Gastrocnemius medialis (tissue), 4 donors: ENCODE measurements at places on chromosomes 5 and 9.

- DNase-seq, result no peak
Observed at GRCh38 chr5:128052780-128053179, 30.8 kb upstream of the SLC12A2 start.

GRCh38 chr5:77867194-77867691, 91.1 kb upstream of the TBCA start:
- no peak for DNase-seq

- DNase-seq, result no peak
Observed at GRCh38 chr5:128081111-128081851, 2.3 kb upstream of the SLC12A2 start.

GRCh38 chr5:151047814-151048425, 27.5 kb downstream of the GPX3 start:
- DNase-seq, result no peak

DNA sequence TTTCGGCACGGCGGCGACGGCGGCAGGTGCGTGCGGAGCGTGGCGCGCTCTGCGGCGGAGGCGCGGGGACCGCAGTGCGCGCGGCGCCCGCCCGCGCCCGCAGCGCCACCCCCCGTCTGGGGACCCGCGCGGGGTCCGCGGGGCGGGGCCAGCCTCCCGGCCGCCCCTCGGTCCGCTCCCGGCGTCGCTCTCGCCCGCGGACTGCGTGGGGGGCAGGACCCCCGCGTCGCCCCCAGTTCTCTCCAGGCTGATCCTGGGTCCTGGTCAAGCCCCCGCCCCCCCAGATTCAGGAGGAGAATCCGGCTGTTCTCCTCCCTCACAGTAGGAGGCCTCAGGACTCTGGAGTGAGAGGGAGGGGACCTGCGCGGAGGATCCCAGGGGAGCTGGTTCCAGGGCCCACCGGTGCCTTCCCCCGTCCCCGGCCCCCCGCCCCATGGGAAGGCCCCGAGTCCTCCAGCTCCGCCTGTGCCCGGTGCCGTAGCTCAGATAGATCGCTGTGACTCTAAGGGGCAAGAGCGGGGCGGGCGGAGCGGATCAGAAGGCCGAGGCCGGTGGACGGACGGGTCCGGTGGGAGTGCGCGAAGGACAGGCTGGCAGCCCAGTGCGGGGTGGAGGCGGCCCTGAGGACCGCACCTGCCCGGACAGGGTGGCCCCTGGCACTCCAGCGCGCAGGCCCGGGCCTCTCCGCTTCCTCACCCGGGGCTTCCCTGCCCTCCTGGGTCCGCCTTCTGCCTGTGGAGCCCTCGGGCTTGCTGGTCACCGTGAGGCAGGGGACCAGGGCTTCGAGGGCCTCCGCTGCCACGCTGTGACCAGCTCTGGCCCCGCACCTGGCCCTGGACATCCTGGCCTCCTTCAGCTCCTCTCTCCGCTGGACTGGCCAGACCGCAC, at the start of gene RNF208:
Gene RNF208, minus strand, starts transcription at position 51 of the 888 bp plus-strand sequence. CDS start 1,028 bp downstream, outside the sequence.
- no peak for DNase-seq

DNA sequence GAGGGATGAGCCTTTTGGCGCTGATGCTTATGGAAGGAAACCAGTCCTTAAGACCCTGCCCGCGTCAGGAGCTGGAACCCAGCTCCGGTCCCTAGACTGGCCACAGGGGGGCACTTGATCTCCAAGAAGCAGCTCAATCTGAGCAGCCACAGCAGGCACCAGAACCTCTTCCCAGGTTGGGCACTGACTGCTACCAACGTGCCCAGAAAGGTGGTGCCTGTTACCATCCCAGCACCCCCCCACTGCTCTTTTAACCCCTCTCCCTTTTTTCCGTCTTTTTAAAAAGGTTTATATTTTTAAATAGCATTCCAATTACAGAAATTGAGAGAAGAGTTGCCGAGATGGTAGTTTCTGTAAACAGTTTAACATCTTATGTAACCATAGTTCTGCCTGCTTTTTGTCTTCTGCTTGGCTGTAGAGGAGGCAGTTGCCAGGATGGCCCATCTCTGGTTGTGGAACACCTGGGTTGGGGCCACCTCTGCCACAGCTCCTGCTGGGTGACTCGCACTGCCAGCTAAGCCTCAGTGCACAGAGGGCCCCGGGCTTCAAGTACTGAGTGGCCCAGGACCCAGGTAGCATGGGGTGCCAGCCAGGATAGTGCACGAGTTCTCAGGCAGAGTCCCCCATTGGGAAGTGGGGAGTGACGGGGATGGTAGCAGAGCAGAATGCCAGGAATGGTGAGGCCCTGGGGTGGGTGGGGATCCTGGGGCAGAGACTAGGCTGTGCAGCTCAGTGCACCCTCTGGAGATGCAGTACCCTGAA, 62.8 kb downstream of the PFDN1 start:
- no peak for DNase-seq

DNA sequence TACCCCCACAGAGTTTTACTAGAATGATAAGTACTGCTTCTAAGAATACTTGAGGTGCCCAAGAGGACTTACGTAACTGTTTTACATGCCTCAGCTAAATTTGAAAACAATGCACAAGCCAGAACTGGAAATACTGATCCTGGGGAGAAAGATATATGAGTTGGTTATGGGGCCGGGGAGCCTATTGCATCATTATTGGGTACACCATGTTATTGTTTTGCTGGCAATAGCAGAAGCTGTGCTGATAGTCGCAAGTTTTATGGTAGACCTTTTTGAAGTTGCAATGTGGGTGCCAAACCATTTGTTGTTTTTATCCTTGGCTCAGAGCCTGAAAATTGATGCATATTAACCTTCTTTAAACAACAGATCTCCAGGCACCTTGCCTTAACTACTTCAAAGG, 108.4 kb upstream of the DHFR start:
- no peak for DNase-seq

DNA sequence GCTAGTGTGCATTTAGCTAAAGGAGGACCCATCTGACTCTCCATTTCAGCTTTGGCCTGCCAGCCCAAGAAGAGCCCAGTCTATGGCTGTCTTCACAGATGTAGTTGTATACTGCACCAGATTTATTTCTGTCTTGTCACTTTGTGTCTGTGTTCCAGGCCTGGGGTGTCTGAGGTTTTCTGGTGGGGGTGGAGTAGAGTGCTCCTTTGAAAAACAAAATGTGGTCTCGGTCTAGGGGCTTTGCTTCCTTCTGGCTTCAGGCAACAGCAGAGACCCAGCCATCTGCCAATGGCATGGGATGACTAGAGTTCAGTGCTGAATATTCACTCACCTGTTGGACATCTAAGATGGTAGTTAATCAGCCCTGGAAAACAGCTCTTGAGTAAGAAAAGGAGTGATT, 10.9 kb downstream of the IGIP start:
- no peak for DNase-seq

DNA sequence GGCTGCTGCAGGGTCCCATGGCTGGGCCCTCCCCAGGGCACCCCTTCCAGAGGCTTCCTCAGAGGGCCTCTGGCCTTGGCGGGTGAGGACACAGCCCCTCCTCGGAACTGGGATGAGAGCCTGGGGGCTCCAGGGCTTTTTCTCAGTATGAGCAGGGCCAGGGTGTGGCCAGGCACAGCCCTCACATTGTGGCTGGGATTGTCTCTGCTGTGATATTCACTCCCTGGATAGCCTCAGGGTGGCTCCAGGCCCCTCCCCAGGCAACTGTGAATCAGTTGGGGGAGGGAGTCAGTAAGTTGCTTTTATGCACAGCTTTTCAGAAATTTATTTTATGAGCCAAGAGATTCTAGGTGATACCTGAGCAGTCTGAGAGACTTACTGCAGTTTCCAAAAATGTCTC, 135.7 kb downstream of the CACNA1B start:
- no peak for DNase-seq

- DNase-seq, result no peak
Observed at GRCh38 chr5:111453295-111453694, 59.0 kb downstream of the STARD4 start.

- DNase-seq, result no peak
Observed at GRCh38 chr9:110935829-110936228, 102.4 kb downstream of the LPAR1 start.

GRCh38 chr5:180129291-180130190, 58.0 kb upstream of the RNF130 start:
- DNase-seq, result no peak

GRCh38 chr5:165031371-165031770, 1526.0 kb downstream of the MAT2B start:
- no peak for DNase-seq

DNA sequence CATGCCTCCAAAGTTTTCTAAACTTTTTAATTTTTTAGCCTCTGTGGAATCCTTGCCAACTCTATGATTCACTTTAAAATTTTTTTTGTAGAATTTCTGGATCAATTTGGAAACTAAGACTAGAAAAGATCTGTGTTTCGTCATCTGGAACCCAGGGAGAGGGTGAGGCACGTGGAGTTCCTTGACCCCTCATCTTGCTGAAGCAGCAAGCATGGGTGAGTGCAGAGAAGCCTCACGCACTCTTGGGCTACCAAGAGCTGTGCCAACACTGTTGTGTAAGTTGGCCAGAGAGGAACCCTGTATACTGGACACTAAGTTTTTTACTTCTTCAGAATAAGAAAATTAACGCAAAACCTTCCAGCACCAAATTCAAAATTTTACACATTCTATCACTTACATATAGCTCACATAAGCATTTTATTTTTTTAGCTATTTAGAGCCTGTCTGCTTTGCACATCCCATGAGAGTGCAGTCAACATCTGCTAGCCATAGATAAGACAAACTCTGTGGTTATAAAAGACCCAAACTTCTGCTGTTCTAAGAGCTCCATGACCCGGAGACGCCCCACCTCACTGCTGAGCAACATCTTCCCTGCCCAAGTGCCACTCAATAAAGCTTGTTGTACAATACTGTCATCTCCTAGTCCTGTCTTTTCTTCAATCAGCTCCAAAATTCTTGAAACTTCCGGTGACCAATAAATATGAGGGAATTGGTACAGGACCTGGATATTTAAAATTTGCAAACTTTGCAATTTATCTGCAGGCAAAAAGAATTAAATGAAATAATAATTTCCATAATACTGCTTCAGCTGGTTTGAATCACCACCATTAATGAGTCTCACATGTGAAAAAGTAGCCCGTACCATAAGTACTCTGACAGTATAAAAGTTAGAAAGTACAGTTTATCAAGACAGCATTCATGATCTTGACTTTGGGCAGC, 69.7 kb upstream of the ADCY2 start:
- peak; percentile 6 for DNase-seq

DNA sequence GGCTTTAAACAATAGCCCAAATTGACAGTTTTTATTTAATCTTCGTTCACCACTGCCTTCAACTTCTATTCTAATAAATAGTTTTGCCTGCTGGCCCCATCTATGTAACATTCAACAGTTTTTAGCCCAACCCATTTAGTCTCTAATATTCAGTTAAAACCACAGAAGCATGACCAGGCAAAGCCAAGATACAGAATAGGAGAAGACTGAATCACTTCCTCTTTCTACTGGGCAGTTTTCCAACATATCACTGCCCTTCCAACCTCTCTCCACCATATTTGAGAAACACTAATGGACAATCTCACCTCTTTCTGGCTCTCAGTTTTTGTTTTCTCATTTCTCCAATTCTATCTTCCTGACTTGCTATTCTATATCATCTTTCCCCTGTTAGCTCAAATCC, 352.9 kb downstream of the DNAH5 start:
- DNase-seq, result no peak

- DNase-seq, result no peak
Observed at GRCh38 chr9:133340256-133340655, 4.3 kb upstream of the SURF6 start.

- DNase-seq, result peak; percentile 2
Observed at GRCh38 chr9:129290606-129291005, 112.5 kb upstream of the IER5L start.

DNA sequence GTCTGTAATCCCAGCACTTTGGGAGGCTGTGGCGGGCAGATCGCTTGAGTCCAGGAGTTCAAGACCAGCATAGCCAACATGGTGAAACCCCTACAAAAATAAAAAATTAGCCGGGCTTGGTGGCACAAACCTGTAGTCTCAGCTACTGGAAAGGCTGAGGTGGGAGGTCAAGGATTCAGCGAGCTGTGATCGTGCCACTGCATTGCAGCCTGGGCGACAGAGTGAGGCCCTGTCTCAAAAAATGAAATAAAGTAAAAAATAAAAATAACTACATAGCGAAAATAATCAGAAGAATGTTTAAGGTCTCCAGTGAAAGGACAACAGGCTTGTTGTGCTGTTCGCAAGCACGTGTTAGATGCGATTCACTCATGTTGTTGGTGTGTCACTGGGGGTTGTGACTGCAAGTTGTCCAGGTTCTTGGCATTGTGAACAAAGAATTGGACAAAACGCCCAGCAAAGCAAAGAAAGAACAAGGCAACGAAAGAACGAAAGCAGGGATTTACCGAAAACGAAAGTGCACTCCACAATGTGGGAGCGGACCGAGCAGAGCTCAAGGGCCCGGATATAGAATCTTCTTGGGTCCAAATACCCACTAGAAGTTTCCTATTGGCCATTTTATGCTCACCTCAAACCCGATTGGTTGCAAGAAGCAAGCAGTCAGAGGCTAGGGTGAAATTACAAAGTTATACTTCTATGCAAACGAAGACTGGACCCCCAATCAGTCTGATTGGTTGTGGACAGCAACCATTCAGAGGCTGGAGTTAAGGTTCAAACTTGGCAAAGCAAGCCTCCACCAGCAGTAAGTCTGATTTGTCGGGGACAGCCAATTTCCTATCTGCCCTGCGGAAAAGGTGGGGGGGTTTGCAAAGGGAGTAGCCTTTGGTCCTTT, 844 bp upstream of the MCCC2 start:
- DNase-seq, result no peak

- DNase-seq, result no peak
Observed at GRCh38 chr9:106019702-106020101, 325.4 kb downstream of the TMEM38B start.

- peak; percentile 15 for DNase-seq
Observed at GRCh38 chr5:31854181-31855133, 215.5 kb downstream of the PDZD2 start.

DNA sequence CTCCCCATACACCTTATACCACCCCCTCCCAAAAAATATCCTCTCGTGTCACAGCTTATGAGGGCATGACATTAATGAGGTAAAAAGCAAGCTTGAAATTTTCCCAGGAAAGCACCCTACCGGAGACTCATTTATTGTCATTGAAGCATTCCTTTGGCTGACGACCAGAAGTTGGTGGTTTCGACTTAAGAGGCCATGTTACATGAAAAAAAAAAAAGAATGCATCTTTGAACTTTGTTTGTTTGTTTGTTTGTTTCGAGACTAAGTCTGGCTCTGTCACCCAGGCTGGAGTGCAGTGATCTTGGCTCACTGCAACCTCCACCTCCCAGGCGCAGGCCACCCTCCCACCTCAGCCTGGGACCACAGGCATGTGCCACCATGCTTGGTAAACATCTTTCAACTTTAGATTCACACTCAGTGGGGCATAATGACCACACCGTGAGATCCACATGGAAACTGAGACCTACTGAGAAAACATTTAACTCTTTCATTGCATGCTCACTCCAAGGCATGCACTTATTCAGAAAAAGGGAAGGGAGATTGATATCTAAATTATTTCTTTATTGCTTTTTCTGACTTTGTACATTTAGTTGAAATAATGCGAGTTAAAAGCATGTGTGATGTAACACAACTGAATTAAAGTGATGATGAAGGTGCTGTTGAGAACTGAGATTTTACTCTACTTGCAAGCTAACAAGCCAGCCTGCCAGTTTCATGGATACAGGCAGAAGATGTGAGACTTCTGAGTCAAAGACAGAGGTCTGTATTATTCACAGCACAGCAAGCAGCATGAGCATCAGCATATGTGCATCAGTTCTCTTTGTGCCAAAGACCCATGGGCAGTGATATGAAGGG, 5.1 kb upstream of the RAB14 start:
- DNase-seq, result no peak

GRCh38 chr5:171337210-171337569, 28.1 kb downstream of the TLX3 start:
- DNase-seq, result no peak

GRCh38 chr9:79657891-79658290, 86.1 kb downstream of the TLE4 start:
- DNase-seq, result no peak
